SJSA1 (cell line): ENCODE measurements at places on chromosomes 7 and 10. TPM values are rescaled to one million over a fixed set of nuclear protein-coding genes. Genes with fewer than 3 reads are reported as not detected.

GRID2IP gene
- not detected in 2 replicates for total RNA-seq

DNA sequence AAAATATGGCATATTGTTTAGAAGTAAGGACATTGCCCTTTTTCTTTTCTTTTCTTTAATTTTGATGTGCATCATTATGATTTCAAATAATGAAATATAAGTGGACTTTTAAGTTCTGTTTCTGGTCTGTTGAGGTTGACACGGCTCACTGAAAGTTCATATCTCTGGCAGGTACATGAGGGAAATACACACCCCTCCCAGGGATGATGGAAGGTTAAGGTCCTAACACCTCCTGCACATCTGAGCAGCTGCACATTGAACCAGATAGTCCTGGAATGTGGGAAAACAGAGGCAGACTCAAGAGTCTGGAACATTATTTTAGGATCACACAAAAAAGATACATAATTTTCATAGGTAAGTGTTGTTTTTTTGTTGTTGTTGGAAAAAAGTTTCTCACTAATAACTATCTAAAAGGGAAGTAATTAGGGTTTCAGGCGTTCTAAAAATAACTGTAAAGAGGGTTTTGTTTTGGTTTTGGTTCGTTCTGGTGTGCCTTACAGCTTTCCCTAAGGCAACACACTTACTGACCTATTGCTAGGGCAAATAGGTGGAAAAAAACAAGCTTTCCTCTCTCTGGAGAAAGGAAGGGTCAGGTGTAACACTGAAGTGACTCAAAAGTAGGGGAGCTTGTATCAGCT, 201.2 kb upstream of the PRKCQ start:
- peaks cover 39% of the 10 kb centered on the region for H3K4me1 ChIP-seq
- peak overlapping the region; percentile 98 for H3K27ac ChIP-seq
- peak overlapping the region; percentile 37 for H3K4me3 ChIP-seq
- DNase-seq, result no peak
- no peaks in the 10 kb centered on the region for H3K27me3 ChIP-seq

GRCh38 chr7:150524018-150524417, 9.3 kb downstream of the GIMAP7 start:
- no peaks in the 10 kb centered on the region for H3K4me1 ChIP-seq
- no peak overlapping the region for H3K27ac ChIP-seq
- H3K36me3 ChIP-seq, result no peaks in the 10 kb centered on the region
- no peaks in the 10 kb centered on the region for H3K27me3 ChIP-seq
- H3K4me3 ChIP-seq, result no peak overlapping the region
- no peak for DNase-seq

- peaks cover 23% of the 10 kb centered on the region for H3K4me1 ChIP-seq
- no peaks in the 10 kb centered on the region for H3K36me3 ChIP-seq
- no peaks in the 10 kb centered on the region for H3K27me3 ChIP-seq
- H3K27ac ChIP-seq, result no peak overlapping the region
- DNase-seq, result peak; percentile 35
- H3K4me3 ChIP-seq, result no peak overlapping the region
These were observed 20.4 kb upstream of the GOT1 start for GRCh38 chr10:99450624-99451498.

DNA sequence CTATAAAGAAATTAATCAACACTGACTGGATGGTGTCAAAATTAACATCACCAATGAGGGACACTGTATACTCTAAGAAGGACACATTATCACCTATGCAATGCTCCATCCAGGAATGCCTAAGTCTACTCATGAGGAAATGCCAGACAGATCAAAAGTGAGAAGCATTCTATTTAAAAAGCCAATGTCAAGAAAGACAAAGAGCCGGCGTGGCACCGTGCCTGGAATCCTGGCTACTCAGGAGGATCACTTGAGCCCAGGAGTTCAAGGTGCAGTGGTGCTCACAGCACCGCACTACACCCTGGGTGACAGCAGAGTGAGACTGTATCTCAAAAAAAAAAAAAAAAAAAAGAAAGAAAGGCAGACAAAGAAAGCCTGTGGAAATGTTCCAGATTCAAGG, 45.5 kb upstream of the ANAPC16 start:
- H3K27me3 ChIP-seq, result no peaks in the 10 kb centered on the region
- peaks cover 6% of the 10 kb centered on the region; the same call in 1 of the 2 replicates for H3K36me3 ChIP-seq
- H3K4me3 ChIP-seq, result no peak overlapping the region
- peaks cover 63% of the 10 kb centered on the region for H3K4me1 ChIP-seq
- H3K27ac ChIP-seq, result peak overlapping the region; percentile 84

GRCh38 chr10:91776266-91776665, 22.0 kb upstream of the TNKS2 start:
- no peak overlapping the region for H3K27ac ChIP-seq
- H3K27me3 ChIP-seq, result no peaks in the 10 kb centered on the region; the same call in 1 of the 2 replicates
- no peak for DNase-seq
- H3K4me1 ChIP-seq, result no peaks in the 10 kb centered on the region

DNA sequence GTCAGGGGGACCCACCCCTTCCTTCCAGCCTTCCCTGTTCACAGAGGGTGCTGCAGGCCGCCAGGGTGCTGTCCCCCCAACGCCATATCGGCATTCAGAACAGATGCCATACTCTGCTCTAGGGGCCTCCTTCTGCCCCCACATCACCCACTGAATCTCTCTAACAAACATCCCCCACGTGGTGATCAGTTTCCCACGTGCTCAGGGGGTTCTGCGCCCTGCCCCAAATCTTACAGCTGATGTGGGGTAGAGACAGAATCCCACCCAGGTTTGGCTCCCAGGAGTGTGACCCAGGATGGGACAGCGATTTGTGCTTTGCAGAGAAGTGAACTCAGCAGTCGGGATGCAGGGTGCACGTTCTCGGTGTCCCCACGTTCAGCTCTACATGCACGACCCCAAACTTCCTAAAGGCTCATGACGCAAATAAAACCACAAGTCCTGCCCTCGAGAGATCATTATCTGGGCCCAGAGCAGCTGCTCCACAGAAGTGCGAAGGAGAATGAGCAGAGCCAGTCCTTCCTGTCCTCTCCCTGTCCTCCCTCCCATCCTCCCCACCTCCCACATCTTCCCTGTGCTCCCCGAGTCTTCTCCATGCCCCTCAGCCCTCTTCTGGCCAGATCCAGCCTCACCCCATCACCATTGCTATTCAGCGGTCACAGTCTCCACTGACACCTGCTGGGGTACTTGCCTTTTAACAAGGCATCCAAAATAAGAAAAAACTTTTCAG, 423.4 kb downstream of the DNAJB6 start:
- no peak overlapping the region for H3K27ac ChIP-seq
- no peak for DNase-seq
- no peaks in the 10 kb centered on the region for H3K27me3 ChIP-seq
- no peaks in the 10 kb centered on the region for H3K4me1 ChIP-seq
- no peaks in the 10 kb centered on the region for H3K36me3 ChIP-seq

- no peaks in the 10 kb centered on the region for H3K4me1 ChIP-seq
- no peak overlapping the region for H3K27ac ChIP-seq
- no peaks in the 10 kb centered on the region for H3K27me3 ChIP-seq
- DNase-seq, result no peak
These were observed 612.0 kb downstream of the CNTNAP2 start for GRCh38 chr7:146728611-146729010.
